ENCODE measurements at places on chromosomes 5 and 9.
A peak's percentile ranks its signal among the peaks of the same experiment; 100 is the strongest.

DNA sequence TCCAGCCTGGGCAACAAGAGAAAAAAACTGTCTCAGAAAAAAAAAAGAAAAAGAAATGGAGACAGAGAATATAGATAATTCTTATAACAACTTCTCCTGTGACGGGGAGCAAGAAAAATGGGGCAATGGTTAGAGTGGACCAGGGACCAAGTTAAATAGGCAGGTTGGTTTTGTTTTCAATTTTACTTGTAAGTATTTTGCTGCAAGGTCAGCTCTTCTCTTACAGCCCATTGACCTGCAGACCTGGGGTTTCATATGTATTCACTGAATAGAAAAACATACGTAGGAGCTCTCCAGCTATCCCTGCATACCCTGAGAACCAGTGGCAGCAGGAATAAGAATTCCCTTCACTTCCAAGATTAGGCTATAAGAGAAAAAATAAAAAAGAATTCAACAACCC, 29.2 kb upstream of the IL13 start:
- DNase-seq = no peak

GRCh38 chr5:58759745-58760144, 176.9 kb downstream of the RAB3C start:
- DNase-seq = peak; percentile 67

DNA sequence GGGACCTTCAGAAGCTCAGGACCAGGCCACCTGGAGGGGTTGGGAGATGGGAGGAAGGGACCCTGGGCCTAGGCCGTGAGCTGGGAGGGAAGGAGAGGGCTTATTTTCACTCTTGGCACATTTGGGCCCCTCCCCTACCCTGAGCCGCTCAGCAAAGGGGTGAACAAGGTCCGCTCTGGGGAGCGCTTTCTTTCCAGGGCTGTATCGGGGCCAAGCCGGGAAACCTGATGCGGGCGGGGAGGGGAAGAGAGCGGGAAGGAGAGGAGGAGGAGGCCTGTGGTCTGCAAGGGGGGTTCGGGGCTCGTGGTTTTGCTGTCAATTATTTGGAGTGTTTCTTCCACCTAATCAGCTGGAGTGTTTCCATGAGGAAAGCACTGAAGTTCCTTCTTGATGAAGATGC, 62.7 kb upstream of the RXRA start:
- no peak for DNase-seq

GRCh38 chr5:57174890-57175510, 1.1 kb downstream of the GPBP1 start:
- no peak for DNase-seq

DNA sequence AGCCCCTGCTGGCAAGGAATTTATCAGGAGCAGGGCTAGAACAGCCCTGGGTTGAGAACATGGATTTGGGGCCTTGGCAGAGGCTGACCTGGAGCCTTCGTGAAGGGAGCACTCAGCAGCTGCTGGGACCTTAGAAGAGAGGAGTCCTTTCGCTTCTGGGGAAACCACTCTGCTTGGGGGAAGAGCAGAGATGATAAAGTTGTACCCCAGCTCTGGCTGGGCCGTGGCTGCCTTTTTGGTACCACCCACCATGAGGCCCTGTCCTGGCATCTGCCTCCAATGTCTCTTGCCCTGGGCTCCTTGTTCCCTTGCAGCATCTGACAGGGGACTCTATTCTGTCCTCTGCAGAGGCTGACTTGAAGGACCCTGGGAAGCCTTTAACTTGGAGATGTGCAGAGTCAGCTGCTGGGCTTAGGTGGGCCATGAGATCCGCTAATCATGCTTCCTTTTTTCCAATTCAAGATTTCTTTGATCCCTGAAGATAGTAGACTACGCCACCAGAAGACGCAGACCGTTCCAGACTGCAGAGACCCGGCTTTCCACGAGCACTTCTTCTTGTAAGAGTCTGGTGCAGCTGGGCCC, 20.2 kb downstream of the RGS3 start:
- no peak for DNase-seq

DNA sequence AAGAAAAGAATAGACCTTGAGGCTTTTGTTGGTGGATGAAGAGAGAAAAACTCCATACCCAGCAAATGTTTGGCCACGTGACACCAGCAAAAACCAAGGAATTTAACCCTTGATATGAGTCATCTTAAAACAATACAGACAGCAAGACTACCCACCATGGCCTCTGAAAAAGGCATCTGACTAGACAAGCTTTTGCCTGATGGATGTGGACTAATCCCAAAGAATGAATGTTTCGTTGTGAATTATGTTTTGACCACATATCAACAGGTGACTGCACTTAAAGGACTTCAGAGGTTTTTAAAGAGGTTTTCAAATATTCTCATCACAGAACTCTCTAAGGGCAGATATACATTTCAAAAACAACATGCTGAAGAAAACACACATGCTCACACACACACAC, 33.0 kb upstream of the SLC1A3 start:
- DNase-seq = no peak

GRCh38 chr5:79774171-79774854, 84.7 kb downstream of the CMYA5 start:
- DNase-seq = no peak

GRCh38 chr5:119019949-119020348, 31.6 kb upstream of the DTWD2 start:
- no peak for DNase-seq

DNA sequence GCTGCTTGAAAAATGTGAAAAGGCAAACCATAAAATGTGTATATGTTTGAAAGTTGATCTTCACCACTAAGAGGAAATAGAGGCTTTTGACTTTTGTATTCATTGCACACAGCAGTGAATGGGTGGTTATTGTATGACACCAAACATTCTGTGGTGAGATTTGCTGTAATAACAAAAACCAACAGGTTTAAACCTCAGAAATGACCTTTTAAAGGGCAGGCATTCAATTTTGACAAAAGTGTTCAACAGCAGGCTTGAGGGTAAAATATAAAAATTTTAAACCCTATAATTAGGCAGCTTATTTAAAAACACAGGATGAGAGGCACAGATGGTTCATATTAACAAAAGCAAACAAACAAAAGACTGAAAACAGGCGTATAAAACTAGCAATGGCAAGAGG, 128.1 kb upstream of the NUDT12 start:
- no peak for DNase-seq

DNA sequence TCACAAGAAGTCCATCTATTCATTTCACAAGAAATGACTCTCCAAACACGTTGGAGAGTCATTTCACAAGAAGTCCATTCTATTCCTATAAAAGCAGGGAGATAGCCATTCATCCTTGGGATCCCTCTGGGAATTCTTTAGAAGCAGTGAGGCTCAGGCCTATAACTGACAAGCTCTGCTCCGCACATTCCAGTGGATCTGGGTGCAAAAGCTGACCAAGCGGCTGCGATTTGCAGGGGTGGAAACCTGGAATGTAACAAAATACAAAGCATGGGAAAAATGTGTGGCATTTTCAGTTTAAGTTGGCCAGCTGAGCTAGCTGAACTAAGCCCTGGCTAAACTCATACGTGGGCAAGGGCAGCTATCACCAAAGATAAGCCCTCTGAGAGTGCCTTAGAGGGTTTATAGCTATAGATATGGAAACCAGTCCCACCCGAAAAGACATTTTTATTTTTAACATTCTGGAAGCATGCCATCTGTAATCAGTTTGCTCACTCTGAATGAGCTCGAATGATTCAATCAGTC, 8.7 kb downstream of the TAS2R1 start:
- DNase-seq = no peak

DNA sequence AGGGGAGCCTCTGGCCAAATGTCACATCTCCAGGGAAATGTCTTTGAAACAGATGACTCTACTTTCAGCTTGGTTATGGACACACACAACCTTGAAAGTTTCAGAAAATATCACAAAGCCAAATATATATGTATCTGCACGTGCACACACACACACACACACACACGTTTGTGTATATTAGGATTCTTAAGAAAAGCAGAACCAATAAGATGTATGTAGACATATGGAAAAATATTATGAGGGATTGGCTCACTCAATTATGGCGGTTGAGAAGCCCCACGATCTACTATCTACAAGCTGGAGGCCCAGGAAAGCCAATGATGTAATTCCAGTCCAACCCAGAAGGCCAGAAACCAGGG, 194.9 kb downstream of the PALM2AKAP2 start:
- no peak for DNase-seq

- no peak for DNase-seq
These were observed 33.2 kb downstream of the FBXO38 start for GRCh38 chr5:148416921-148417320.

GRCh38 chr5:140969880-140970279, 3.6 kb downstream of the PCDHAC2 start:
- DNase-seq = no peak

GRCh38 chr5:20420991-20421595, 433.1 kb upstream of the CDH18 start:
- no peak for DNase-seq

GRCh38 chr9:115976781-115977180, 176.8 kb upstream of the PAPPA start:
- no peak for DNase-seq

GRCh38 chr5:68375540-68375939, 160.0 kb downstream of the PIK3R1 start:
- no peak for DNase-seq

- DNase-seq = no peak
These were observed 12.5 kb downstream of the MRPS27 start for GRCh38 chr5:72307573-72307967.

GRCh38 chr5:104452550-104452949, 890.0 kb upstream of the NUDT12 start:
- no peak for DNase-seq

DNA sequence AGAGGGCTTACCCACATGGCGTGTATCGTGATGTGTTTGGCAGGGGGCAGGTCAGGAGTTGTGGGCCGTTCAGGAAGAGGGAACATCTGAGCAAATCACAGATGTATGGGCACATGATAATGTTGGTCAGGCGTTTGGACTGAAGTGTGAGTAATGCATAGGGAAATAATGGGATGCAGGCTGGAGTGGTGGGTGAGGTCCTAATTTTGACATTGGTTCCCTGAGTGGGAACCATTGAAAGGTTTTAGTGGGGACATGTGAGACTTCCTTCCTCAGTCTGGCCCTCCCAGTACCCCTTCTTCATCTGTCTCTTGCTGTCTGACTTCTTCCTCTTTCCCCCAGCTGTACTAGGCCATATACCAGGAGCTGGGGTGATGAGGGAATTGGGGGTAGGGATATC, 7.6 kb downstream of the OTULIN start:
- no peak for DNase-seq

DNA sequence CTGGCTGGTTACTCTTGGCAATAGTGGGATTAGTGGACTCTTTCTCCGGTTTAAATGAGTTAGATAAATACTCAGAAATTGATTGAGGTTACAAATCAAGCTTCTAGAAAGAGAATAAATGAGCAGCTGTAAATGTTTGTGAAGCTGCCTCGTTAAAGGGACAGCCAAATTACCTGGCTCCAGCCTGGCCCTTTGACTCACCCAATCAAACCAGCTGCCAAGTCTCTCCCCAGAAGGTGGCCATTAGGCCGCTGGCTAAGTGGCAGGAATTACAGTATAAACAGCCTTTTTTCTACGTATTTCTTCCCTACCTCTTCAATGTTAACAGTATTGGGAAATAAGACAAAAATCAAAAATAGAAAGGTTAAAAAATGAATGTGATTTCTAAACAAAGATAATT, 46.0 kb upstream of the SRFBP1 start:
- DNase-seq = no peak

DNA sequence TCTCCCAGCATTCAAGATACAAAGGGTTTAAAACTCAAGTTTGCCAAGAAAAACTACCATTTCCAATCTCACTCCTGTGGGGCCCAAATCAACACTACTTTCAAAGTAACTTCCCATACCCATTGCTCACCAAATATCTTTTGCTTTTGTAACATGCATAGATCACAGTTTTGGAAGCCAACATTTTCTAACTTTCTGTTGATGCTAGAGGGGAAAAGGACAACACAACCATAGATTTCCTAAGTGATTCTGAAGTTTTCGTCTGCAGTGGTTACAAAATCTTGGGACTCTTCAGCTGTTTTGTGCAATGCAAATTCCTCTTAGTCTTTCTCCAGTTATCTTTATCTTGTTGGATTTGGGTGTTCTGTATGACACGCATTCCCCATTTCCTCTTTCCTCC, 94.1 kb upstream of the PAPPA start:
- no peak for DNase-seq

GRCh38 chr5:168420461-168420860, 65.8 kb upstream of the RARS1 start:
- no peak for DNase-seq

DNA sequence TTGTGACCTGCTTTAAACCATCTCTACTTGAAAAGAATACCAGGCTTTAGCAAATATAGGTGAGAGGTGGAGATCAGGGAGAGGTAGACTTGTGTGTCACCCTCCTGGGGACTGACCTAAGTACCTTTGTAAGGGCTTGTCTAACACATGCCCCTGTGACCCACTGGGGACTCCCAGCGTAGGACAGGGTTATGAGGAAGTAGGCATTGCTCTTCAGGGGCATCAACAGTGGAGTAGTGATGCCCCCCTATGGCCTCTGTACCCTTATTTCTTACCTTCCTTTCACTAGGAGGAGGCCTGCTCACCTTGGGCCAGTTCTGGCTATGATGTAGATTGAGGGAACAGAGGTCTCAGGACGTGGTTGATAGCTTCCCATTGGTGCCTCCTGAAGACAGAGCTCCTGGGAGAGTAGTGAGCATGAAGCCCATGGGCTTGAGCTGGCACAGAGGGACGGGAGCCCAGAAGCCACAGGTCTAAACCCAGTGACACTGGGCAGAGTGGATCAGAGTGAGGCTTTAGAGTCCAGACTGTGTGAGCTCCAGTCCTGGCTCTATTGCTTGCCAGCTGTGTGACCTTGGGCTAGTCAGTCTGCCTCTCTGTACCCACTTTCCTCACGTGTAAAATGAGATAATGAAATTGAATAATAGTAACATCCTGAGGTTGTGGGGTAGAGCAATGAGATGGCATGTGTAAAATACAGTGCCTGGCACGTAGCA, 191.7 kb downstream of the AOPEP start:
- DNase-seq = peak; percentile 16

DNA sequence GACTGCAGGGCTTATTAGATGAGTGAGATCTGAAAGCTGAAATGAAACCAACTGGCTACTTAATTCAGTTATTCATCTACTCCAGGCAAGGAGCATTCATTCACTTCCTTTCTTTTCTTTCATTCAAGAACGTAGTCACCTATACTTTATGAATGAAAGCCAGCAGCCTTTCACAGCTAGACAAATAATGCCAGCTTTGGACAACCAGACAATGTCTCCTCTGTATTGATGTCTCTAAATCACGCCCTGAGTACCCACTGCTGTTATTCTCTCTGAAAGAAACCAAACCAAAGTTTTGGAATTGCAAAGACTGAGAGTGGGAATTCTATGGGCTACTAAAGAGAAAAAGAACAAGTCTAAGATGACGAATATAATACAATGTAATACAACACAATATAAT, 121.2 kb upstream of the PTPN3 start:
- DNase-seq = no peak

- DNase-seq = no peak
These were observed 10.7 kb upstream of the SERINC5 start for GRCh38 chr5:80266566-80266965.

- no peak for DNase-seq
These were observed 37.2 kb downstream of the PAPPA start for GRCh38 chr9:116190637-116191396.

Measured in T-helper 2 cell (primary cell).